ENCODE measurements at places on chromosomes 11 and 22.

DNA sequence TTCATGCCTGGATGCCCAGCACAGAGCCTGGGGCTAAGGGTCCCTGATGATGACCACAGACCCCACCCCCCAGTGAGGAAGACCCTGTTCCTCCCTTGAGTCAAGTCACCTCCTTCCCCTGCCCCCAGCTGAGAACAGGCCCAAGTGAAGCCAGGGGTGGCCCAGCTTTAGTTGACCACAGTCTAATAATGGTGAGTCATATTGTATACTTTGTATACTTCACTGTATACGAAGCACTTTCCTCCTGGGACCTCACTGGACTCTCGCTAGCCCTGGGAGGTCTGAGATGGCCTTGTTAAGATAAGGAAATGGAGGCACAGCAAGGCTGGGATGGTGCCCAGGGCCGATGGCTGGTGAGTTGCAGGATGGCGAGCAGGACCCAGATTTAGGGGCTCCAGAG is 3.7 kb upstream of the FLRT1 start:
- no peak for DNase-seq

DNA sequence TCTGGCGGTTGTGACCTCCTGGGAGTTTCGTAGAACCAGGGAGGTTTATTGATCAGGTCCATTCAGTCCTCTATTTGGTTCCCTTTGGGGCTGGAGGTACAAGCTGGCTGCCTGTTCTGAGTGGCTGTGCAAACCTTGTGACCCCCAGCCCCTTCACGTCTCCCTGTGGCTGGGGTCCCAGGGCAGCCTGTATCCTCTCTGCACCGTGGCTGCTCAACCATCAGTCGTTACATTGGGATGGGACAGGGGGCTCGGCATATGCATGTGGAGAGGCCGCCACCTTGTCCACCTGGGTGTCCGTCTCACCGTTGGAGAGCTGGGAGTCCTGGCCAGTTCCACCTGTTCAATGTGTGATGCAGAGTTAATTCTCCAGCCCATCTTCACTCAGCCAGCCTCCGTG is 195.7 kb downstream of the TBC1D22A start:
- no peak for DNase-seq

- no peak for DNase-seq
Observed at GRCh38 chr11:112057170-112057569, 16.6 kb downstream of the PIH1D2 start.

- no peak for DNase-seq
Observed at GRCh38 chr11:122219791-122220190, 103.8 kb upstream of the BLID start.

DNA sequence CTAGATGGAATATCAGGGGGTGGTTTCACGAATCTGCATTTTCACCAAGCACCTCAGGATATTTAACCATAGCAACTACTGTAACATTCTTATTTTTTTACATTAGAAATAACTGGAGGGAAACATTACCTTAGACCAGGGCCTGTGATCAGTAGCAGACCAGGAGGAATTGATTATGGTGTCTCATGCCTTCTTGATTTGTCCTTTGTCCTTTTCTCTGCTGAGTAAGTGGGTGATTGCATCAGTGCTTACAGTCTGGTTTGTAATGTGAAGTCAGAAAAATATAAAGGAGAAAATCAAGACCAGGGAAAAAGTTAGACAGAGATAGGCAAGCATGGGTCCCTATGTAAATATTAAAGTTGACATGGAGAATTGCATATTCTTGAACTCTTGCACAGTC is 703.3 kb downstream of the NELL1 start:
- DNase-seq, result no peak

GRCh38 chr11:106061249-106061784 is 15.8 kb downstream of the KBTBD3 start:
- no peak for DNase-seq

- DNase-seq, result no peak
Observed at GRCh38 chr11:44270403-44271273, 39.3 kb downstream of the ALX4 start.

- DNase-seq, result no peak
Observed at GRCh38 chr22:19621373-19622060, 92.8 kb upstream of the SEPTIN5 start.

GRCh38 chr11:69030301-69030700 is 17.3 kb upstream of the MRGPRF start:
- no peak for DNase-seq

DNA sequence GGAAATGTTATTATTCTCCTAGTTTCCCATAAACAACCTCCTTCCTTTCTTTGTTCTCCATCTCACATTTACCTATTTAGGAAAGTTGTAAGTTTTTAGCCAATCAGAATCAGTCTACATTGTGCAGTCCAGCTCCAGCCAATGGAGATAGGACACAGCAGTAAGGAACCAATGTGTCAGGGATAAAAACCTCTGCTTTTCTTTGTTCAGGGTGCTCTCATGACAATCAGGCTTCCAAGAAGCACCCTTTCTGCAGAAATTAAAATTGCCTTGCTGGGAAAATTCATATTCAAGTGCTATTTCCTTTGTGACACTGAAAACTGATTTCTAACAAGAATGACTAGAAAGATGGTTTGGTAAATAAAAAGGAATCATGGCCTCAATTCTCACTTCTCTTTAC is 14.6 kb downstream of the SCGB2A1 start:
- DNase-seq, result no peak

GRCh38 chr11:24886880-24887619 is 390.2 kb downstream of the LUZP2 start:
- no peak for DNase-seq

- DNase-seq, result no peak
Observed at GRCh38 chr11:69055598-69056516, 7.1 kb downstream of the TPCN2 start.

- DNase-seq, result peak; percentile 40
Observed at GRCh38 chr11:8168485-8169257, at the start of gene RIC3. Gene RIC3, minus strand, starts transcription at chr11:8169025. Its CDS starts 36 bp downstream, at chr11:8168989.

DNA sequence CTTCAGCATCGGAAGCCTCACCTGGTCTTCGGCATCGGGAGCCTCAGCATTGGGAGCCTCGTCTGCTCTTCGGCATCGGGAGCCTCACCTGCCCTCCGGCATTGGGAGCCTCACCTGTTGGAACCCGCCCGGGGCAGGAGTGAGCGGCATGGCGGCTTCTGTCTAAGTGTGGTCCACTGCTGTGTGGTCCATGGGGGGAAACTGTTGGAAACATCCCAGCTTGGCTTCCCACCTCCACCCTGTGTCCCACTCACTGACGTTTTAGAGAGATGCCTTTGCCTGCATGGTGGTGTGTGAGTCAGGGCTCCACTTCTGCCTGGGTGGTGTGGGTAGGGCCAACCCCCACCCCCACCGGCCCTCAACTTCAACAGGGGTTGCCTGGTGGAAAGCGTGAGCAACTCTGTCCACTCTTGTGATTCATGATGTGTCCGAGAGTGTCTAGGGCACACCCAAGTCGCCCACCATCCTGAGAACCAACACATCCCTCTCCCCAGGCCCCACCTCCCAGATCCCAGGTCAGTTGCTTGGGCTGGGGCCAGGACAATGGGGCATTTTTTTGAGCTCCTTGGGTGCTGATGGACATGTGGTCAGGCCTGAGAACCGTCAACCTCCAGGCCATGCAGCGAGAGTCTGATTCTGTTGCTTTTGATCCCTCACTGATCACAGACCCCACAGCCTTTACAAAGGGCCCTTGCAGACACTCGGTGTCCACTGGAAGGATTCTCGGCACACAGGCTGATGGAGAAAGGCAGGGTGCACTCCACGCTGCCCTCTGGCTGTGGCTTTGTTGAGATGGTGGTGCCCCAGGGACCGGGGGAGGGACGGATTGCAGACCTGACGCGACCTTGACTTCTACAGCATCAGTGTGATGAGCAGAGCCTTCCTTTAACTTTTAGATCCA is 406.7 kb downstream of the TBC1D22A start:
- no peak for DNase-seq

- peak; percentile 68 for DNase-seq
Observed at GRCh38 chr22:45318168-45318557, 8.4 kb downstream of the FAM118A start.

DNA sequence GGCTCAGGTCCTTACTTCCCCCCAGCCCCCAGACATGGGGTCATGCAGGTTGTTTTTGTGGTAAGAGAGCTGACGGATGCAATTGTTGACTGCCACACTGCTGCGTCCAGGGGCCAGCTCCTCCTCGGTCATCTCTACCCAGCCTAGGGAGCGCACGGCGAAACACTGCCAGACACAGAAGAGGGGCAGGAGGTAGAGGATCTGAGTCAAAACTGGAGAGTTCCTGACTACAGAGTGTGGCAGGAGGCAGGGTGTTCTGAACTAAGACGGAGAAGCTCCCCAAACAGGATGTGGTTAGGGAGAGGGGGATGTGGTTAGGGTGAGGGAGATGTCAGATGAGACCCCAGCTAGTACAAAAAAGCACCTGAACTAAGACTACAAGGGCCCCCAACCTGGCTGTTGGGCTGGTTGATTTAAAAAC is 12.3 kb downstream of the SMPD1 start:
- DNase-seq, result no peak

GRCh38 chr11:1257916-1258315 is 35.0 kb downstream of the MUC5B start:
- DNase-seq, result no peak

DNA sequence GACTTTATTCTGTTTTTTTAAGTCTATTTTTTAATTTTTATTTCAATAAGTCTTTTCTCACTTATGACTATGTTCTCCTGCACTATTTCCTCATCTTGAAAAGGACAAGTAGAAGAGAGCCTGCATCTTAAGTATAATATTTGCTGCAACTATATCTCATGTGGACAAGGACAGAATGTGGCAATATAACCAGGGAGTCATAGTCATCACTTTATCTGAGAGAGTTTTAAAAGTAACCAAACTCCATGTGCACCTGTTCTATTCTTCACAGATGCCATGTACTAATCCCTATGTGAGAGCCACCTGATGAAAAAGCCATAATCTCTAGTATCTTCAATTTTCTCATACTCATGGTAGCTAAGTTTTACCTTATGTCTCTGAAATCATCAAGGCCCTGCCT is 104.2 kb upstream of the SOX6 start:
- no peak for DNase-seq

- DNase-seq, result no peak
Observed at GRCh38 chr11:132595711-132596134, 936.6 kb downstream of the OPCML start.

DNA sequence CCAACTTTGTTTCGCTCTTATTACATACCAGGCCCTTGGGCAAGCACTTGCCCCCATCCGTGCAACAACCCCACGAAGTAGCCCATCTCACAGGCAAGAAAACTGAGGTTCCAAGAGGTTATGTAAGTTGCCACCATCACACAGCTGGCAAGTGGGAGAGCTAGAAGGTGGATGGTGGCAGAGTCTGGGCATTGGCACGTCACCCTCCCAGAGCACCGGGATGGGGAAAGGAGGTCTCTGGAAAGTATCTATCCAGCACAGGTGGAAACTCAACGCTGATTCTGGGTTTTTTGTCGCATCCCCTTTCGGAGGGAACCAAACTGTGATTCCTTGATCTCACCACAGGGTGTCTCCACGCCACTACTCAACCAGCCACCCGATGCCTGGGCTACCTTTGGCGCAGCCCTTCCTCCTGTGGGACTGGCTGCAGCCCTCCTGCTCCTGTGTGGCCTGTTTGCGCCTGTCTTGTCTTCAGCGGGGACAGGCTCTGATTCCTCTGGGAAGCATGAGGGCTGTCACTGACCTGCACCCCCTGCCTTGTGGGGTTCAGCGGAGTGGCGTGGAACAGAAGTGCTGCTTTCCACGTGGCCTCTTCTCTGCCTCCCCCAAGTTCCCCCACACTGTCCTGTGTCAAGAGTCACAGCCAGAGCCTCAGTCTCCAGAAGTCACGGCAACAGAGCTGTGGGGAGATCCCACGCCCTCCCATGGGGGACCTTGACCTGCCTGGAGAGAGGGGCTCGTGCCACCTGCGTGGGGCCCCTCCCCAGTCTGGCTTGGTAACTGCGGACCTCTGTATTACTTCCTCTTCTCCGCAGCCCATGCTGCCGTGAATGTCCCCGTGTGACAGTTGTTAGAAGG is 34.4 kb upstream of the TRIM29 start:
- DNase-seq, result no peak

- DNase-seq, result no peak
Observed at GRCh38 chr11:2804189-2804588, 81.4 kb downstream of the CDKN1C start.

GRCh38 chr11:34034053-34034452 is 17.5 kb upstream of the CAPRIN1 start:
- DNase-seq, result no peak

- no peak for DNase-seq
Observed at GRCh38 chr22:47692811-47693210, 930.4 kb downstream of the TBC1D22A start.

DNA sequence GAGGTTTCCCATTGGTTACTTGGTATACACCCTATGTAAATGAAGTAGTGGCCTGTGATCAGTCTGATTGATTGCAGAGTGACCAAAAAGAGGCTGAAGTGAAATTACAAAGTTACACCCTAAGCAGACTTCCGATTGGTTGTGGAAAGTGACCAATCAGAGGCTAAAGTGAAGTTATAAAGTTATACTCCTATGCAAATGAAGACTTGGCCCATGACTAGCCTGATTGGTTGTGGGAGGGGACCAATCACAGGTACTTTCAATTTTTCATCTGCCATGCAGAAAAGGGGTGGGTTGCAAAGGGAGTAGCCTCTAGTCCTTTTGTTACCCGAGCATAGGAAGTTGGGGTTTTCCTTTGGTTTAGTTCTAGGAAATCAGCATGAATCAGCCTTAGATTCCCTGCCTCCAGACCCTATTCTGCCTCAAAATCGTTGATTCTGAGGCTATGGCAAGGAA is 18.1 kb upstream of the CSTF3 start:
- DNase-seq, result no peak

DNA sequence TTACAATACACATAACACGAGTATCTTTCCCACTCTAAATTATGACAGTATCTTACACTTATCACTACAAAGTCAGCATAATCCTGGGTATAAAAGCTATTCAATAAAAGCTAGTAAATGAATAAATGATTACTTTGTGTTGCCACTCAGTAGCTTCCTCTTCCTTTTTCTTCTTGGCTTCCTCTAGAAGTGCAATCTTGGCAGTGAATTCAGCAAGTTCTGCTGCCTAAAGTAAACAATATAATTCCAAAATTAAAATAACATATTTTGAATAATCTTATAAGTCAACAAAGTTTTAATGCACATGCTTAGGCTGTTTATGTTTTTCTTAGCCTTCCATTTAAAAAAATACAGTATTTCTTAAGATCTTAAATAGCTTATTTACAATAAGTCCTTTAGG is 60.4 kb downstream of the RDX start:
- no peak for DNase-seq

DNA sequence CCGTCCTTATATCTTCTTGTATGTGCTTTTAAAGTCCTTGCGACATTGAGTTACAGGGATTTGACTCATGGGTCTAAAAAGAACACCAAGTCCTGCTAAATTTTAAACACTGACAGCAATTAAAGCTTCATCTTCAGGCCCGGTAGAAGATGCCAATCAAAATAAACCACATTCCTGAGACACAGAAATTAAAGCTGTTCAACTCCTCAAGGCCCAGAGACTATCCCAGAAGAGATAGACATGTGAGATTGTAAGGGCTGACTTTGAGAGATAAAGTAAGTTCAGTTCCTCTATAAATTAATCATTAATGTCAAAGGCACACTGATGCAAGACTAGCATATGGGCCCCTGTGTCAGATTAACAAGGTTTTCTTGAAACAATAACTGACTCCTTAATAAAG is 49.8 kb downstream of the OSBPL5 start:
- no peak for DNase-seq

- DNase-seq, result no peak
Observed at GRCh38 chr11:96899971-96900370, 510.2 kb downstream of the JRKL start.
